BJ (cell line): ENCODE measurements at places on chromosomes 4 and X.

GRCh38 chrX:10608099-10608498 is 12.3 kb downstream of the MID1 start:
- no peak for DNase-seq

DNA sequence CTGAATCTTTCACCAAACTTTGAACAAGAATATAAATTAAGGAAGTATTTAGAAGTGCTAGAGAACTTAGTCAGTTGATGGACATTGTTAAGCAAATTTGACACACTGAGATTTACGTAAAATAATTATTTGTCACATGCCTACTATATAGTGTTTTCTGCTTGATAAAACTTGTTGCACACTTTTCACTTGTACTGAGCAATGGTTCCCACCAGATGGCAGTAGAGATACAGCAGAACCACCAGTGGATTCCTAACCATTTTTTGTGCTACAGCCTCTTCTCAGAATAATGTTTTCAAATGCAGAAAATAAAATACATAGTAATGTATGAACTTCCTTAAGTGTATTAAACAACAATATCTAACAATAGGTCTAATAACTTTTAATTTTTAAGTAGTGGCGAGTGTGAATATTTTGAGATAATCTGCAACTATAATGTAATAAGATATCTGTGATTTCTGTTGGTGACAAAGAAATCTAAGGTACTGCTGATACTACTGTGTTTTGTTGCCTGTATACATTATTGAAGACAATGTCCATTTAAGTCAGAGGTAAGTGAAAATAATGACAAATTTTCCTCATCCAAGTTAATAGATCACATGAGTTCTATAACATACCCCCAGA is 81.2 kb downstream of the APOOL start:
- DNase-seq = no peak

DNA sequence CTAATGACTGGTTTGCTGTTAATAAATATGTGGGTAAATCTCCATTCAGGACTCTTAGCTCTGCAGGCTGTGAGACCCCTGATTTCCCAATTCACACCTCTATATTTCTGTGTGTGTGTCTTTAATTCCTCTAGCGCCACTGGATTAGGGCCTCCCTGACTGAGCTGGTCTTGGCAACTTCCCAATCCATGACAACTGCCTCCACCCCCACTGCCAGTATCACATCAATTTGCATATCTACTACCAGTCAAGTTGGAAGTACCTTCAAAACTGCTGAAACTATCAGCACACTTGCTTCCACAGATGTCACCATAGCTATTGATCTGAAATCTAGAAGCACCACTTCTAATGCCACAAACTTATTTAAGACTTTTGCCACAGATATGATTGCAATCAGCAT is 27.6 kb downstream of the OPRPN start:
- DNase-seq = no peak

DNA sequence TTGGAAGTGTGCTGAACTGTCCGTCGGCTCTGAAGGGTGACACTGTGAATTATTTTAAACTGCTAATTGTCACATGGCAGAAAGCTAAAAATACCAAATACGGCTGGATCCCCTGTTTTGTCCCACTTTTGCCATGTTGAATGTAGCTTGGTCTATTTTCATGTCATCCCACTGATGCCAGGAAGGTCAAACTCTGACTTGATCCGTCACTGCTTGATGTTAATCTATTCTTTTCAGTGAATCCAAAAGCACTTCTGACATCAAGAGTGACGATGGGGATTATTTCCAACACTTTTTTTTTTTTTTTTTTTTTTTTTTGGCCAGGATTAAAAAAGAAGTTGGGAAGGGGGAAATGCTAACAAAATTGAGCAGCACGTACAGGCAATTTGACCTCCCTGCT is 734.6 kb upstream of the TENM3 start:
- DNase-seq = no peak

DNA sequence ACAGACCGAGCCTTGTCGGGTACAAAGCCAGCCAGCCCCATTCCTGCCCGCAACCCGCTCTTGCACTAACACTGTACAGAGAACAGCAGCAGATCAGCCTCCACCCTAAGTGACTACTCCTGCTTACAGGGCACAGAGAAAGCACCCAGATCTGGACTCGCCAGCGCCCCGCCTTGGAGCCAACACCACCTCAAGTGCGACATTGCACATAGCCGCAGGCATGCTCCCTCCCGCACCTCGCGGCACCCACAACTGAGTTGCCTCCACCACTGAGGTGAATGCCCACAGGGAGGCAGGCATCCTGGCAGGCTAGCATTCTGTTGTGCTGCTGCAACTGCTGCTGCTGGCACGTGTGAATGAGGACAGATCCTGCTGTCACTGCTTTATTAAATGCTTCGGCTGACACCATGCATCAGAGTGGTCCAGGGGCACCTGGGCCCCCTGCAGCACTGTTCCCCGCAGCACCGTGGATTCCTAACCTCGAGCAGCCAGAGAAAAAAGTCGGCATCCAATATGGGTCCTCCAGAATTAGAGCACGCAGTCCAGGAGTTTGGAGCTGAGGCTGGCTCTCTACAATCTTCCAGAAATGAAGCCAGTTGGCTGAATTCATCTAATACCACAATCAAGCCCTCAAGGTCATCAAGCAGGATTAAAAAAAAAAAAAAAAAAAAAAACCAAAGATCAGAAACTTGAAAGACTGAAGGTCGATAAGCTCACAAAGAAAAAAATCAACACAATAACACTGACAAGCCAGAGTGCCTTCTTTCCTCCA is 352.9 kb downstream of the GASK1B start:
- no peak for DNase-seq

GRCh38 chrX:5449323-5449722 is 779.3 kb downstream of the NLGN4X start:
- DNase-seq = no peak

DNA sequence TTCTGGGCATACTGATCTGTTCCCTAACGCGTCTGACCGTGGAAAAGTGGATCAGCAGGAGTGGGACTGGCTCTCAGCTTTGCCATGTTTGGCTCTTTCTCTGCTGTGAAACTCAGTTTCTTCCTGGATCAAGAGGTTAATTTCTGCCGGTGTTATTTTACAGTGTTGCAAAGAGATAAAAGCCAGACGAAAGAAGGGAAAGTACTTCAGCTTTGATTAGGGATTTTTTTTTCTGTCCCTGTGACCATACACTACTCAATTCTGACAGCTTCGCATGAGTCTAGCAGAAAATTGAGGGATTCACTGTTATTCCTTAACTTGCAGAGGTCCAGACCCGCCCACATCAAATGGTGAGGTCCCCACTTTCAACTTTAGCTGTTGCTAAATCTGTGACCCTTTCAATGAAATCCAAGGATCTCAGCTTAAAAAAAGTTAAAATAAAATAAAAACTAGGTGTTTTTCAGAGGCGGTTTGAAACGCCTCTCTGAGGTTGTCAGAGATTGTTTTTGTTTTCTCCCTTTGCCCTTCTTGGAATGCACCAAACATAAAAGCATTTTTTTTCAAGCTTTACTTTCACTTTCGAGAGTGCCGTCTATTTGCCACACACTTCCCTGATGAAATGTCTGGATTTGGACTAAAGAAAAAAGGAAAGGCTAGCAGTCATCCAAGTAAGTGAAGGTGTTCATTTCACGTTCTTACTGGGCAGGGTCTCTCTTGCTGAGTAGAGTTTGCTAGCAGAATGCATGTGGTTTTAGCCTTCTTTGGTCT is at the start of gene TLR3:
Gene TLR3, plus strand, starts transcription at position 576 of the 768 bp plus-strand sequence. CDS start 7,464 bp downstream, outside the sequence.
- DNase-seq = no peak

DNA sequence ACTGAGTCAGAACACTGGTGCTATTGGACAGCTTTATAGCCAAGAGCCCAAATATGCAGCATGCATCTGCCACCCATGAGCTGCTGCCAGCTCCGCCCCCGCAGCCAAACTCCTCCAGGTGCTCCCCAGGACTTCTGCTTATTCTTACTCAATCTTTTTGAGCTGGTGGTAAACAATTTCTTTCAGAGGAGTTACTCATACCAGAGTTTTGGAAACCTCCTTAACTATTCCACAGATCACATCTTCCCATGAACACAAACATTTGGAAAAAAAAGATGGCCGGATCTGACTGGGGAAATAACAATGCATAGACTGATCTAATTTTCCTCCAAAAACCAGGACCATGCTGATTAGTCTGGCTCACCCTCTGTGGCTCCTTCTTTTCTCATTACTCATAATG is 399.9 kb downstream of the GPM6A start:
- peak; percentile 20 for DNase-seq

- no peak for DNase-seq
These were observed 28.3 kb downstream of the FAT1 start for GRCh38 chr4:186695392-186695791.

DNA sequence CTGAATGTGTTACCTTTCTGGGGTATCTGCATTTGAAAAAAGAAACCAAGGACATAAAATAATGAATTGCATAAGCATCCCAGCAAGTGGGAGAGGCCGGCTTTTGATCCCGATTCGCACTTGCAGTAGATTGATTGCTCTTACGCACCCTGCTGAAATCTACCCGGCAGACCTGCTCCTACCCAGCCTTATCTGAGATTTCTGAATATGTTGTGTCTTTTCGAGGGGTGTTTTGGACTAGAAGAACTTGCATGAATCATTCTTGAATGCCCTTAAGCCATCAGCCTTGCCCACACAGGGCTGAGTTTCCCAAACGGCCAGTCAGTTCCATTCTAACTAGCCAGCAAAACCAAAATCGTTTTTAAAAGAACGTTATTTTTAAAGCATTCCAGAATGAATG is 174.4 kb upstream of the BCOR start:
- no peak for DNase-seq
